ENCODE measurements at places on chromosomes 2 and 18.

DNA sequence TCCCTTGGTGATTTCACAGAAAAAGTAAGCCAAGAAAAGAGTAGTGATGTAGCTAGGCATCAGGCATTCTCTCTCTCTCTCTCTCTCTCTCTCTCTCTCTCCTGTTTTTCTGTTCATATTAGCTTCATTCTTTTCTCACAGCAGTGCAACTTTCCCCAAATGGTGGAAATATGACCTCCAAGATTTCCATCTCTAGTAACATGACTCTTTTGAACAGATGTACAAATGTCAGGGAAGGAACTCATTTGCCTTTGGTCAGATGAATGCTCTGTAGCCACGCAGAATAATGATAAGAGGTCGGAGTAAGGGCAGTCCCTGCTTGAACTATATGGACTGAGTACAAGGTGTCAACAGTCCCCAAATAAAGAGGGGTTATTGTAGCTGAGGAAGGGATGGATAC is 316.2 kb downstream of the GALNT13 start:
- DNase-seq: no peak

GRCh38 chr2:132609101-132609890 is 60.7 kb downstream of the LYPD1 start:
- DNase-seq: no peak

DNA sequence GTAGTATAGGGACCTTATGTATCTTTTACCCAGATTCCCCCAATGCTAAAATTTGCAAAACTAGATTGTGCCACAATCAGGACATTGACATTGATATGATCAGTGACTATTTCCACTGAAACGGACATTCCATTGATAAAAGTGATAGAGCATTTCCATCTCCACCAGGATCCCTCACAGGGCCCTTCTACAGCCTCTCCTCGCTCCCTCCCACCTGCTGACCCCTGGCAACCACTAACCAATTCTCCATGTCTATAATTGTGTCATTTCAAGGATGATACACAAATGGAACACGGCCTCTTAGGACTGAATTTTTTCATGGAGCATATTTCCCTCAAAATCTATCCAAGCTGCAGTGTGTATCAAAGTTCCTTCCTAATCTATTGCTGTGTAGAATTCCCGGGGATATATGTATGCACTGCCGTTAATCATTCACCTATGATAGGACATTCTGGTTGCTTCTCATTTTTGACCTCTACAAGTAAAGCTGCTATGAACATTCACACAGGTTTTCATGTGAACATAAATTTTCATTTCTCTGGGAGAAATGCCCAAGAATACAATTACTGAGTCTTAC is 67.3 kb downstream of the UXS1 start:
- DNase-seq: no peak

- no peak for DNase-seq
Observed at GRCh38 chr2:127052771-127053691, 53.9 kb downstream of the BIN1 start.

DNA sequence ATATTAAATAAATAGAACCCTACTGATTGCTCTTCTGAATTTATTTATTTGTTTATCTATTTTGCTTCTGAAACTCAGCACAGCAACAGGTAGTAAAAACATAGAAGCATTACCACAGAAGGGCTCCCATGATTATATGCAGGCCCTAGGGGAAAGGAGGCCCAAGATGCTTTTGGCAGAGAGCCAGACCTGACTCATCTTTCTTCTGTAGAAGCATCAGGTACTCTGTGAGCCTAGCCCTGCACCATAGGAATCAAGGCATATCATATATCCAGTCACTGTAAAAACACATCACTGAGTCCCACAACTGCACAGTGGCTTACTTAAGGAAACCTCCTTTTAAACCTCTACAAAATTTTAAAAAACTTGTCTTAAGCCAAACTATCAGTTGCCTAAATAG is 1.8 kb downstream of the SCN9A start:
- DNase-seq: no peak

- no peak for DNase-seq
Observed at GRCh38 chr2:176464886-176465564, 195.8 kb downstream of the MTX2 start.

GRCh38 chr18:79612291-79613108 is 67.1 kb upstream of the CTDP1 start:
- DNase-seq: no peak
